Heart left ventricle (tissue), 16 donors: ENCODE measurements at places on chromosomes 6 and 20. TPM values are rescaled to one million over a fixed set of nuclear protein-coding genes. Genes with fewer than 3 reads are reported as not detected.

DNA sequence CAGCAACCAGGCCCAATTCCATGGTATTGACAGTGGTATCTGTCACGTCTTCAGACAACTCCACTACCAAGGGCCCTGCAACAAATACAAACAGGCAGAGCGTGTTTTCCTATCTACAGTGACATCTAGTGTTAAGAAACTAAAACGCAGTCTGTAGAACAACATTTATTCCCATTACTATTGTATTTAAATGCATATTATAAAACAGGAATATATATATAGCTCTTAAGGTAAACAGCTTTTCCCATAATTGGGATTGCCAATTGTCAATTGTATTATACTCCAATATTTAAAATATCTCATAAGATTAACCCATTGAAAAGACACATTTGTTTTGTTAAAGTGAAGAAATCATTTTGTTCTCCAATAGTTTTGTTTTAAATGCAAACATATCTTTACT, 97.2 kb downstream of the KIF16B start:
- DNase-seq: no peak

Gene COL12A1
- 4.7 TPM for polyA plus RNA-seq

DNA sequence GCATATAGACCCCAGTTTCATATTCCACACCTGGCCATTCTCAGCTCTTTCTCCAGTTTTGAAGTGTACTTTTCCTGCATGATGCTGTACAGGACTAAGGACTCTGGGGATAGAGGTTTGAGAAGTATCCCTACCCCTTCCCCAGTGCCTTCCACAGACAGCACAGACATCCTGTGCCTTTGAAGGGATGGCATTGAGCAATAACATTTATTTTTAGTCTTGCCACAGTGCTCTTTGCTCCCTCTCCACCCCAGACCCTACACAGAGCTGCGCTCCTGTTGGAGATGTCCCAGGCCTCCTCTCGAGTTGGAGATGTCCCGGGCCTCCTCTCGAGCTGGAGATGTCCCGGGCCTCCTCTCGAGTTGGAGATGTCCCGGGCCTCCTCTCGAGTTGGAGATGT, 275.8 kb downstream of the FARS2 start:
- no peak for DNase-seq

DNA sequence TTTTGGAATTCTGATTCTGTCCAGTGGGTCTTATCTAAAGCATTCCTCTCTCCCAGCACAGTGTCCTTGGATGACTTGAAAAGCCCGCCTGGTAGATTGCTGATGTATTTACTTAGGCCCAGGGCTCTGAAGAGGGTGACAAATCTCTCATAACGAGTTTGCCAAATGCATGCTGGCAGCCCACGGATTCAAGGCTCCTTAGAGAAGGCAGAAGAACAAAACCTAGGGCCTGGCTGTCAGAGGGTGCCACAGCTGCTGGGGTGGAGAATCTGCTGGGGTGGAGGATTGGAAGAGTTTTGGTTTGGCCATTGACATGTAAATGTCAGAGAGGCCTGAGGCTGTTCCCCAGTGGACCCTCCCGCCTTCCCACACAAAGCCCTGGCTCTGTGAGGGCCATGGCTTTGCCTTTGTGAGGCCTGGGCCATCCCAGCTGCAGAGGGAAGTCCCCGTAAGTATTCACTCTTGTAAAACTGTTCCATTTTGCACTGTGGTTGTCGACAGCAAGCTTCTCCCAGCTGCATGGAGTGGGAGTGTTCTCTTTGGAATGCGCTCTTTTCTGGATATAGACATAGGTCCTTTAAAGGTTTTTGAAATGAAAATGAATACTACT, 50.3 kb downstream of the ANKRD6 start:
- peak; percentile 64 for DNase-seq

DNA sequence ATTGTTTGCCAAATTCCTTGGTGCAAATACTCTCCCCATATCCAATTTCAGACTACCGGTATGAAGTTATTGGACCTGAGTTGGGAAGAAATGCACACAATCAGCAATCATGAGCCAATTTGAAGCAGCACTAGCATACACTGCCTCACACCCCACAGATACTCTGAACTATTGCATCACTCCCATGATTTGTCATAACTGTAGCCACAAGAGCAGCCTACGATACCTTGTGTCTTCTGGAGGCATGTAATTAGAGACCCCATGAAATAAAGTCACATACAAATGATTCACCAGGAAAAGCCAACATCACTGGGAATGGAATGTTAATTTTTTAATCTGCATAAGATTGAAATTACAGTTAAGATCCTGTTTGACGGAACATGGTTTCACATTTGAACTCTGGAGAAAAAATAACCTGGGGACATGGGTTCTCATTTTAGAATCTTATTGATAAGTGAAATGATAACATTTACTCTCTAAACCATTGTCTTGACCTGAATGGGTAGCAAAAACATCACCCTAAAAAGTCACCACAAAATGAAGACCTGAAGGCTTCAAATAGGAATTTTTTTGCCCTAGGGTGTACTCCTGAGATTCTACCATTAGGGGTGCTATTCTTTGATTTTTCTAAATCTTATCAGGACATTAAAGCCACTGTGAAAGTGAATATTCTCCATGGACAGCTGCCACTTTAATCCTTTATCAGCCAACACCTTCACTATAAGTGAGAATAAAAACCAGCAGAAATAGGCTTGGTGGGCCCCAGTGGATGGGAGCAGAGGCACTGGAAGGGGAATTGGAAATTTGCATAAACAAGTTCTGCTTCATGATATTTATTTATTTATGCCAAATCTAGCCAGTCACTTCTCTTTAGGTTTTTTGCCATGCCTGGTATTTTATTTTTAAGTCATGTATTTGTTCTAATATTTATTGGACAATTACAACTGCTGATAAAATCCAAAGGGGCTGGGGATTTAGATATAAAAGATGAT, 34.5 kb upstream of the HBS1L start:
- DNase-seq: no peak

GRCh38 chr20:20331156-20331555, 36.7 kb upstream of the INSM1 start:
- no peak for DNase-seq

GRCh38 chr6:47710295-47710694, 11.9 kb downstream of the ADGRF4 start:
- DNase-seq: no peak

DNA sequence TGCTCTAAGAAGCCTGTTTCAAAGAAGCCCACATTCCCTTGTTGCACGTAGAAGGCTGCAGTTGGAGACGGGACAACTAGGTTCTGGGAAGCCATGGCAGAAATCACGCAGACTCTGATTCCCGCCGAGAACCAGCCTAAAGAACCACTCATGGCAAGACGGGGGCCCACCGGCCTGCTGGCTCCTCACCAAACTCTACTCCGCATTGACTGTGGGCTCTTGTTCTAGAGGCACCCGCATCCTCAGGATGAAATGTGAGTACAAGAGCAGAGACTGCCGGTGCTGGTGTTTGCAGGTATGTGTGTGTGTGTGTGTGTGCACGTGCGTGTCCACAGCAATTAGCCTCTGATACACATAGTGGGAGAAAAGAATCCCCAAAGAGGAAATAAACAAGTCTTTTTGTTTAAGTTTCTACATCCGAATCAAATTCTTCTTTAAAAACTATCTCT, 42.3 kb upstream of the NR2E1 start:
- DNase-seq: no peak

Gene ATP9A
- polyA plus RNA-seq: 10.5 TPM

Gene SLC26A8
- not detected for polyA plus RNA-seq

Gene SYCP2
- polyA plus RNA-seq: 1.6 TPM

- DNase-seq: no peak
Observed at GRCh38 chr6:158772172-158772571, 47.0 kb downstream of the EZR start.

- peak; percentile 2 for DNase-seq
Observed at GRCh38 chr20:32970973-32971300, 33.3 kb downstream of the SUN5 start.

DNA sequence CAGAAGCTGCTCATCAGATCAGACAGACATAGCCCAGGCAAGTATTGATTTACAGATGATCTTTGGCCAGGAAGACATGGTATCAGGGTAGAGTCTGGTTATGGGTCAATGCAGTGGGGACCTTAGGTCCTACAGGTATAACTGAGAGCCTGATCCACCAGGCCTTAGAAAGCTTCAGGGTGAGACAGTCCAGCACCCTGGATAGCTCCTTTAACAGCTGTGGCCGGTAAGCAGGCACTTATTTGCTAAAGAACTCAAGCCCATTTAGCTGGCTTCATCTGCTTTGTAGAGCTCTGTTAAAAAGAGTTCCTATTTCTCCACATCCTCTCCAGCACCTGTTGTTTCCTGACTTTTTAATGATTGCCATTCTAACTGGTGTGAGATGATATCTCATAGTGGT, 39.6 kb downstream of the ESR1 start:
- no peak for DNase-seq

- peak; percentile 82 for DNase-seq
Observed at GRCh38 chr20:44642203-44643153, 9.0 kb downstream of the ADA start.

GRCh38 chr20:19971116-19971515, 46.0 kb upstream of the NAA20 start:
- no peak for DNase-seq

DNA sequence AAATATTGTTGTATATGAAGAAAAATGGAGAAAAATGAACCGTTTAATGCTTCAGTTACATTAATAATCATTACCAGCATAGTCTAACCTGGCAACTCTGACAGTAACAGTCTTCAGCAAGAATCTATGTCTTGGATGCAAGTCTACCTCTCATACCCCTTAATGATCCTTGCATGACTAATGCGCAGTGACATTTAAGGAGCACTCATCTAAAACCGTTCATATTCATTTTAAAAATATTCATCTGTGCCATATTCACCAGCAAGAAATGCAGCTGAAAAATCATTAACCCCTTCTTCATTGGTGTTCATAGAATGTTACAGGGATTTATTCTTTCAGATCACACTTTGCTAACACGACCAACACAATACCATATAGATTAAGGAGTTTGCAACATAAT, 227.2 kb upstream of the ASCC3 start:
- no peak for DNase-seq

DNA sequence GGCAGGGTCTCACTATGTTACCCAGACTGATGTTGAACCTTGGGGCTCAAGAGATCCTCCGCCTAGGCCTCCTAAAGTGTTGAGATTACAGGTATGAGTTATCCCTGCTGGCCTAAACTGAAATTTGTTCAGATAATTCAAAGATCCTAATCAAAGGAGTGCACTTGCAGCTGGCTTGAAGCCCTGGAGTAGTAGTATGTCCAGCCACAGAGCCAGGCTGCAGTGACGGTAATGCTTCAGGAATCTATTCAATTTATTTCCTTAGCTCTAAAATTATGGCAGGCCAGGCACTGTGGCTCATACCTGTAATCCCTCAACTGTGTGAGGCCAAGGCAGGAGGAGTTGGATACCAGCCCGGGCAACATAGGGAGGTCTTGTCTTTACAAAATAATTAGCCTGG, 1.4 kb upstream of the DDX43 start:
- DNase-seq: no peak

DNA sequence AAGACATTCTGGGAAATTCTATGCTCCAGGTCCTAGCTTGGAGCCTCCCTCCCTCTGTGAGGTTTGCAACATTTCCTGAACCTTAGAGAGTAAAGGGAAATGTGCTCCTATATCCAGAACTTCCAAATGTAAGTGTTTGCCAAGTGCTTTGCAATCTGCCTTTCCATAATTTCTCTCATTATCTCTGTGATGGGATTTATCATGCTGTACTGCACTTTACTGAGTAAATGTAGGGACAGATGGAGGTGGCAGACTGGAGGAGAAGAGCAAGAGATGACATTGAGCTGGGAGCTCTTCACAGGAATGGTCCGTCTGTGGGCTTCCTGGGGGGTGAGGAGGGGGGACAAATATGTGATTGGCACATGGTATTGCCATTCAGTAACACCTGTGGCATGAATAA, 184.3 kb downstream of the SOX4 start:
- no peak for DNase-seq

Gene ACOT13
- polyA plus RNA-seq: 160 TPM

Gene TRIM10
- not detected for polyA plus RNA-seq

- no peak for DNase-seq
Observed at GRCh38 chr20:15807271-15807670, 766.0 kb downstream of the KIF16B start.

Gene CST2
- not detected for polyA plus RNA-seq

DNA sequence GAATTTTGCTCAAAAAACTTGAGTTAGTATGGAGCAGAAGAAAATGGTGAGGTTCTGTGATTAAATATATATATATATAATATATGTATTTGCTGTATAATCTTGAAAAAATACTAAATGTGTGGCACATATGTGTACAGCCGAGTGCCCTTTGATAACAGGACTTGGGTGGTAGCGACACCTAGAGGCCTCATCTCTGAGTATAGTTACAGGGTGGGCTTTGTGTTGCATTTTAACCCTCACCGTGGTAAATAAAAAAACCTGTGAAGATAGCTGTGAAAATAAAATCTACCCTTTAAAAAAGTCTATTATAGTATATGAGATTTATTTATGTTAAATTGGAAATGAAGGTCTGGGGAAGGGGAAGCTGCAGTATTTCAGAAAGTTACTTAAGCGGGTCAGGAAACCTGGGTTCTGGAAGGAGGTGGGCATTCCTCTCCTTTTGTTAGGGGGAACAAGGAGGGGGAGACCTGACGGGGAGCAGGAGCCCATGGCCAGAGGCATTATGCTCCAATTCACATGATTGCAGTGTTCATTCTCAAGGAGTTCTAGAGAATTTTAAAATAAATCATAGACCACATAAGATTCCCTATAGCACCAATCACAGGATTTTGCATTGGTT, 82.7 kb downstream of the SH3BGRL2 start:
- DNase-seq: peak; percentile 27

- peak; percentile 87 for DNase-seq
Observed at GRCh38 chr6:37207903-37208456, 38.0 kb downstream of the PIM1 start.

DNA sequence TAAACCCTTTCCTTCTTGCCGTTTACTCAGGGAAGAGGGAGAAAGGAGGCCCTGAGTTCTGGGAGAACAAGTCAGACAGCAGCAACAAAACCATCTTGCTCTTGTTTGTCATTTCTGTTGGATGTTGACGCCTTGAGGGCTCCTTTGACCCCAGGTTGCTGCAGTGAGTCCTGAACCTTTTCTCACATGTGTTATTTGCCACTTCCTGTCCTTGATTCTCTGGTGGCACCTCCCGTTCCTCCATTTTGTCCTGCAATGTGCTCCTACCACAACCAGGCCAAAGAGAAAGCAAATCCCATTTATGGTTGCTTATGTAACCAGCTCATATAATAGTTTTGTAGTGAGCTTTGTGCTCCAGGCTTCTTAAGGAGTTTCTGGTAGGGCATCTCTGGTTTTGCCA, 66.6 kb upstream of the ADGRF4 start:
- DNase-seq: no peak

Gene PERP
- 41.0 TPM for polyA plus RNA-seq
